ENCODE measurements at places on chromosomes 16 and 17.

GRCh38 chr17:77396610-77397009 is 255.8 kb downstream of the SEC14L1 start:
- no peak for DNase-seq

DNA sequence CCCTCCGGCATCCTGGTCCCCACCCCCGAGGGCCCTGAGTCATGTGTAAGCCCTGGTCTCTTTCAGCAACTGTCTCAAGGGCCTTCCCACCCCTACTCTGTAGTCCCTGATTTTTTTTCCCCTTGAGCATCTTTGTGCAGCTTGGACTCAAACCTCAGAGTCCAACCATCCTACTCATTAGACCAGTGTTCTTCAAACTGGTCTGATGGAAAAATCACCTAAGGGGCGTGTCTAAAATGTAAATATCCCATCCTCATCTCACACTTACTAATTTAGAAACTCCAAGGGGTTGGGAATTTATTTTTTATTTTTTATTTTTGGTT is 624 bp downstream of the G6PC3 start:
- DNase-seq = no peak

DNA sequence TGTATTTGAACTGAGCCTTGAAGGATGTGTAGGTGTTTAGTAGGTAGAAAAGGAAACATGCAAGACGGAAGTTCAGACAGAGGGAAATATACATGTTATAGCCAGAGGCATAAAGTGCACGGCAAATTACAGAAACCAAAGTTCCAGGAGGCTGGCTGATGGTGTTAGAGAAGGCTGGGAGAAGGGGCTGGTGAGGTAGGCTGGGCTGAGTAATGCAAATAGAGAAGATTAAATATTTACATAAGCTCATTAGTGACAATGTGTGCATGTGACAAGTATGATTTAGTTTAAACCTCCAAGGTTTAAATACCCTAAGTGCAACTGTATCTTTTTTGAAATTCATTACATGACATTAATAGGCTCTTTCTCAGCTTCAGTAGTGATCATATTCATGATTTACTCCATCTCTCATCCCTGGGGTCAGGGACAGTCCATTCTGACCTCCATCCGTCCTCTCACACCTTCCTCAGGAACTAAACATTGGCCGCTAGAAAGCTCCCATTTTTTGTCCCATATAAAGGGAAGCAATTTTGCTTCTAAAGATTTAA is 399.8 kb upstream of the SALL1 start:
- DNase-seq = no peak

DNA sequence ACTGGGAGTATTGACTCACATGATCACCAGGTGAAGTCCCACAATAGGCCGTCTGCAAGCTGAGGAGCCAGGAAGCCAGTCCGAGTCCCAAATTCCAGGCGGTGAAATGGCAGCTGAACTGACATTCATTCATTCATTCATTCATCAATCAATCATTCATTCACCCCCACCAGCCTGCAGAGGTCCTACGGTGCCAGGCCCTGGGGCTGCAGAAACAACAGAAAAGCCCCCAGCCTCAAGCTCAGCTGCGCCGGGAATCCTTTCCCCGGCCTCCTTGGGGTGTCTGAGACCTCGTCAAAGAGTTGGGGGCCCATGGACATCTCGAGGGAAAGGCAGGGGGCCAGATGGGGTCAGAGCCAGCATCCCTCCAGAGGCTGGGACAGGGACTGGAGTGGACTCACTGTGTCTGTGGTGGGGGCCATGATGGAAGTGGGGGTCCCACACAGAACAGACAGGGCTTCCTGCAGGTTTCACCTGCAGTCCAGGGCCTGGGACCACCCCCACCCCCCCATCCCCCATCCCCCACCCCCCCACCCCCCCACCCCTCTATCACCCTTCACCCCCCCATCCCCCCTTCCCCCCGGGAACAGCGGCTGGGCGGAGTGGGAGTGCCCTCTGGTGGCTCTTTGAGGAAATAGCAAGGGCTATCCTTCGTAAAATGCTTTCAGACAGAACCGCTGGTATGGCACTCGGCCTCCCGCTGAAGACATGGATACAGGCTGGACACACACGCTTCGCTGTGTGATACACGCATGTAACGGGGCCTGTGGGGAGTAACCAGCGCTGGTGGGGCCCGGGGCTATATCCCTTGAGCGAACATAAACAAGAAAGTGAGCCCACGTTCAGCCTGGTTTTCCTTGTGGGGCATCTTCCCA is 8.5 kb upstream of the ZC3H18 start:
- no peak for DNase-seq

- no peak for DNase-seq
Observed at GRCh38 chr17:80478487-80479245, 2.3 kb upstream of the NPTX1 start.

GRCh38 chr17:18025945-18026776 is 12.8 kb downstream of the ATPAF2 start:
- peak; percentile 32 for DNase-seq

DNA sequence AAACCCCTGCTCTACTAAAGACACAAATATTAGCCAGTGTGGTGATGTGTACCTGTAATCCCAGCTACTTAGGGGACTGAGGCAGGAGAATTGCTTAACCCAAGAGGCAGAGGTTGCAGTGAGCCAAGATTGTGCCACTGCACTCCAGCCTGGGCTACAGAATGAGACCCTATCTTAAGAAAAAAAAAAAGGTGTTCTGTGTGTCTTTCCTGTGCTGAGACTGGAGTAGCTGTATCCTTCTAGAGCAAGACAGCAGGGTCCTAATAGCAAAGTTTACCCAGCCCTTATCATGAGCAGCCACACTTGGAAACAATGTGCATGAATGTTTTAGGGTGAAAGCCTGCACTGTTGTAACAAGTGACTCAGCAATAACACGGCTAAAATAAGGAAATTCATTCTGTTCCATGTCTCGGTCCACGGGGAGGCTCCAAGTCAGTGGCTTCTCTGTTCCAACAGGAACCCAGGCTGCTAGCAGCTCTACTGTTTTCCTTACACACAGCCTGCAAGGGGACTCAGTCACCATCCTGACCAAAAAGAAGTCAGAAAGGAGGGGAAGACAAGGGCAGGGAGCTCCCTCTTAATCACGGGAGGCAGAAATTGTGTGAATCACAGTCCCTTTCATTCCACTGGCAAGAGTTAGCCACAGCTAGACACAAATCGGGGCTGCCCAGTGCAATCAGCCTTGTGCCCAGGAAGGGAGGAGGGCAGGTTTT is 7.1 kb upstream of the SLC5A11 start:
- DNase-seq = no peak

DNA sequence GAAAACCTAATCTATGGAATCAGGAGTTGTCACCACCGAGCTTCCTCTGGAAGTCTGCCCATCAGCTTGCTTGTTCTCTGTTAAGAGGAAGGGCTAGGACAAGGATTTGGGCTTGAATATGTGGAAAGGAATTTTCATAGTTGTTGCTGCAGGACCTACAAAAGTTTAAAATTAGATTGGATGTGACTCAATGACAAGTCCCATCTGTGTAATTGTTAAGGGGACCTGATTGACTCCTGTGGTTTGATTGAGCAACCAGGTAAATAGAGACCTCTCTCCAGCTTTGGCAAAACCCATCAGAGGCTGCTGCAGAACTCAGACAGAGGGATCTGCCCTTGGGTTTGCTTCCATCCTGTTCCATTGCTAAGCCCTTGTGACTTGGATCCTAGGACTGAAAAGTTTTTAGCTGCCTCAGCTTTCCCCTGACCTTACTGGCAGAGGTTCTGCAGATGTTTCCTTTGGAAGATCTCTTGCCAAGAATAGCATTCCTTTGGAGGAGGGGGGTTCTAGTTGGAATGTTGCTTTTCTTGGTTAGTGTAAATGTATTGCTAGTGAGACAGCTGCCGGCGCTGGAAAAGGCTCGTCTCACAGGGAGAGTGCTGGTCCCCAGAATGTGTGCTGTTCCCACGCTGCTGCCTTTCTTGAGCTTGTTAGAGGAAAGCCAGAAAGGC is 50.0 kb downstream of the SF3B3 start:
- no peak for DNase-seq

GRCh38 chr16:53257001-53257400 is 177.3 kb upstream of the RBL2 start:
- DNase-seq = no peak

Data from trophoblast cell (in vitro differentiated cells and primary cell).